ENCODE measurements at places on chromosomes 7 and 10.
A peak's percentile ranks its signal among the peaks of the same experiment; 100 is the strongest.

GRCh38 chr10:118054383-118054782, 7.6 kb upstream of the RAB11FIP2 start:
- no peak for DNase-seq

- DNase-seq, result no peak
Observed at GRCh38 chr7:51705701-51706100, 389.1 kb upstream of the COBL start.

GRCh38 chr7:81637534-81637933, 132.3 kb downstream of the HGF start:
- DNase-seq, result no peak

- peak; percentile 82 for DNase-seq
Observed at GRCh38 chr10:27742195-27743011, 3.2 kb downstream of the MKX start.

- no peak for DNase-seq
Observed at GRCh38 chr7:46653848-46654247, 732.8 kb upstream of the IGFBP3 start.

DNA sequence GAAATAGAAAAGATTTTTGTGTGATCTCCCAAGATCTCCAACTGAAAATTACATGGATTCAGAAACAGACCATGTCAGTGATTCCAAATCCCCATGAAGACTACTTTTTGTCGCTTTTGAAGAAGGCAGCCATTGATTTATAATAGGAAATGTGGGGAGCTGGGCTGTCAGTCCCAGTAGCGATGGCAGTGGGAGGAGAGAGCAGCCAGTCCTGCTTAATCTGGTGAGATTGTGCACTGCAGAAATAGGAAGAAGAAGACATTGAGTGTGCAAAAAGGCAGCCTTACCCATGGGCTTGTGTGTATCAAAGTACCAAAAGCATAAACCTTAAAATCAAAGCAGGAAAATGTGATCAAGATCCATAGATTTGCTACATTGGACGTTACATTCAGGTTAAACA, 4.8 kb downstream of the ADRB1 start:
- DNase-seq, result no peak

- no peak for DNase-seq
Observed at GRCh38 chr10:106401161-106401560, 763.3 kb downstream of the SORCS1 start.

DNA sequence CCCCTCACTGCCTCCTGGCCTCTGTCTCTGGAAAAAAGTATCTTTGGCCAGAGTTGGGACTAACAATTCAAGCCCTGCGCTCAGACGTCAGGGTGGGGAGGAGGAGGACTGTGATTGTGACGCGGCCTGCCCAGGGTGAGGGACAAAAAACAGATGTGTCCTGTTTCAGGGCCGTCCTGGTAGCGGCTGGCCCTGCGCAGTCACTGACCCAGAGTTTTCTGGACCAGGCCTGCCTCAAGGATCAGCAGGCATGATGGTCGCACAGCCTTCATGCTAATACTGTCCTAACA, 110.1 kb downstream of the CYTH3 start:
- DNase-seq, result no peak

- no peak for DNase-seq
Observed at GRCh38 chr10:62025134-62025794, 123.8 kb downstream of the ARID5B start.

DNA sequence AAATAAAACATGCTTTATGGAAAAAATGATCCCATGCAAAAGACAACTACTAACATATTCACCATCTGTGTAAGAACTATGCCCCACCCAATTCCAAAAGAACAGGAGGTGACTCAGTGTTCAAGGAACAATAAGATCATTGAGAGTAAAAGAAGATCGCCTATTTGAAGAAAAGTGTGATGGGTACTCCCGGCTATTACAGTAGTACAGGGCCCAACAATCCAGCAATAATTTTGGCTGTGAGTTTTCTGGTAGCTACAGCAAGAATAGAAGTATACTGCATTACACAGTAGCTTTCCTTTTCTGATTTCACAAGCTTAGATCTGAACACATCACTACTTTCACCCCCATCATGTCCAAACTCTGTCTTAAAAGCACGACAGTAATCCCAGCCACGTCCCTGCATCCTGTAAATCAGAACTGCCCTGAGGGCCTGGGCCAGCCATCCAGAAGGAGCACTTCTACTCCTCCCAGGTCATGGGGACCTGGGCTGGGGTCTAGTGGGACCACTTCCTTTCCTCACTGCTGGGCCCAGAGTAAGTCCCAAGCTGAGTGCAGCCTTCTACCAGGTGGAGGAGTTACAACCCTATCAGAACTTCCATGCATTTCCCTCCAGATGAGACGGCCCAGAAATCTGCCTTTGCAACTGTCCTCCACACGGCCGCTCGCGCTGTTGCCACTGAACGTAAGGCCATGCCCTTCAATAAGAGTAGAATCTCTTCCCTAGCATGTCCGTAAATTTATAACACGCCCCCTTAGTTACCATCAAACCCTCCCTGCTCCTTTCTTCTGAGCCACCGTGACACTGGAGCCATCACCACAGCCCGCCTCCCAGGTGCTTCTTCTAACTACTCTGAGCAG, 7.9 kb downstream of the ESYT2 start:
- no peak for DNase-seq

- DNase-seq, result no peak
Observed at GRCh38 chr7:85392326-85392725, 205.5 kb upstream of the SEMA3D start.
